ENCODE measurements at places on chromosomes 2 and 18.
A peak's percentile ranks its signal among the peaks of the same experiment; 100 is the strongest.

- DNase-seq, result no peak
Measured at GRCh38 chr2:166897666-166898065, 9.4 kb downstream of the XIRP2 start.

- no peak for DNase-seq
Measured at GRCh38 chr18:28114472-28114871, 62.5 kb downstream of the CDH2 start.

- no peak for DNase-seq
Measured at GRCh38 chr2:175937216-175937615, 64.9 kb downstream of the LNPK start.

DNA sequence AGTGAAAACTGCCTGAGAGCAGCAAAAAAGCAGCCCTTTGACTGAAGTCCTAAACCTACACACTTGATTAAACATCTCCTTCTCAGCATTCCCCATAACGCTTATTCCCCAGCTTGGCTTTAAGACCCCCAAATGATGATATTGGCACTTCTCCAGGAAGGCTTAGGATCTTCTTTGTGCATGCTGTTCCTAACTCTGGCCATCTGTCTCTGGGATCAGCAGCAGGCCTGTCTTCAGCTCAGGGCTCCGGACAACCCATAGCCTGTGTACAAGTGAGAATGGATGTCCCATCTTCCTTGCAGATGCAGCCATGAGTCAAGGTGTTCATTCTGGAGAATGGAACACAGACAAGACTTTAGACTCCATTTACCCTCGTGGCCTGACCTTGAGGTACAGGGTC is 81.6 kb upstream of the TMEM17 start:
- no peak for DNase-seq

DNA sequence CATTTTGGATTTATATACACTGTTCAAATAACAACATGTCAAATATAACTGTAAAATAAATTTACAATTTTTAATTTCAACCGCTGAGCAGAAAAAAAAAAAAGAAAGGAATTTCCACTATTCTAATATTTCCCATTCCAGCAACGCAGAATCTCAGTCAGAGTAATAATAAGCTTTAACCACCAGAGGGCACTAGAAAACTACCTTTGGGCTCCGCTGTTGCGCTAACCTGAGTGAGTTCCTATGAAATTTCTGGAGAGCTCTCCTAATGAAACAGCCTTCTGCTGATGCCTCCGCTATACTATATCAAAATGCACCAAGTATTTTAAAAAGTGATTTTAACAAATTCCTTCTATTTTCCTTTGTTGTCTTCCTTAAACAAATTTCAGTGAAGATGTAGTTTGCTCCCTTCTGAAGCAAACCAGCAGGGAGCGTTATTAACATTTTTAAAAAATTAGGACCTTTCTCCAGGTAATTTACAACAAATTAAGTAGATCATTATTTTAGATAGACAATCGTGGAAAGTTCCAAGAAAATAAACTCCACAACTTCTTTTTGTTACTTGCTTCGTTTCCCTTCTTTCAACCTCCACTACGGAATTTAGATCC is 23.0 kb downstream of the ERMN start:
- DNase-seq, result no peak

DNA sequence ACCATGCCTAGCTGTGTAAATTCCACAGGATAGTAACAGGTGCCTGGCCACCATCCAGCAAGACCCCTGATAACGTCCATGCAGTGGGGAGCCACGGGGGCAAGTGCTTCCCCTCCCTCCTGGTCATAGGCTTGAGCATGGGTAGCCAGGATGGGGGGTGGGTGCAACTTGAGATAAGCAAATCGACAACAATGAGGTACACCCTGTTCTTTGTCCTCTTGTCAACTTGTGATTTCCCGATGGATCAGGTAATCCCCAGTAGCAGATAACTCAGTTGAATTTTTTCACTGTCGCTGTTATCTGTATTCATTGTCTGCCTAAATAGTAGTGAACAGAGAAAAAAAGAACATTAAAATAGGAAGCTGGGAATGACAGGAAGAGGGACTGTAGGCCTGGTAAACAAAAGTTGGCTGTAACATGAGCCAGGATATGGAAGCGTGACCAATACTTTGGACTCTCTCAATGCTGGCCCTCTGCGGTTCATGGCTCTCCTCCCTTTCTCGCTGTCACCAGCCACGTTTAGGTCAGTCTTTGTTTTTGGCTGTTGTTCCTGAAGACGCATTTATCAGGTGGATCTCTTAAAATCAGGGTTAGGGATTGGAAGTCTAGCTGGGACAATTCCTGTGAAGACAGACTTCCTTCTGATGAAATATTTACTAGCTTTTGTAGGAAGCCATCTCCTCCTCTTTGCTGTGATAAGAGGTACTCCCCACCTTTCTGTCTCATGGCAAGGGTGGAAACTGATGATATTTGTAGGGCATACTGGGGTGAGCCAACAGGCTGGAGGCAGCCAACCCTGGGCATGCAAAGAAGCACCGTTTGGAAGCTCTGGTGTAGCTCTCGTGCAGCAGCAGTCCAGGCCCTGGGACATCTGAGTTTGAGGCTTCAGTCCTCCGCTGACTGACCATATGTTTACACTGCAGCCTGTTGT is 42.4 kb downstream of the TCF7L1 start:
- no peak for DNase-seq

DNA sequence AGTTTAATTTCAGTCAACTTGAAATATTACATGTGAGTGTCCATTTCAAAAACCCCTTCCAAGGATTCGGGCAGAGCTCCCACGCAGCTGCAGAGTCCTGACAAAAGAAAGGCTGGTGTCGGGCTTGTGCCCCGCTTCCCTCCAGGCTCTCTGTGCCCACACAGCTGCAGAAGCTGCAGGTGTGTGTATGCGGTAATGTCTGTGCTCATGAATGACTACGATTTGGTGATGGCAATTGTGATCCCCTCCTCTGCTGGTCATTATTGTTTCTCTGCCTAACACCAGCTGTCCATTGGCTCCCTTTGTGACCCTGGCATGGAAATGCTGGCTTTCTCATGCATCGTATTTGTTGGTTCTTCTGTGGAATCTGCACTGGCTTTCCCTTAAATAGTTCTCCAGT is 224.8 kb downstream of the NUP35 start:
- no peak for DNase-seq

- DNase-seq, result no peak
Measured at GRCh38 chr18:28831476-28831875, 654.5 kb upstream of the CDH2 start.

DNA sequence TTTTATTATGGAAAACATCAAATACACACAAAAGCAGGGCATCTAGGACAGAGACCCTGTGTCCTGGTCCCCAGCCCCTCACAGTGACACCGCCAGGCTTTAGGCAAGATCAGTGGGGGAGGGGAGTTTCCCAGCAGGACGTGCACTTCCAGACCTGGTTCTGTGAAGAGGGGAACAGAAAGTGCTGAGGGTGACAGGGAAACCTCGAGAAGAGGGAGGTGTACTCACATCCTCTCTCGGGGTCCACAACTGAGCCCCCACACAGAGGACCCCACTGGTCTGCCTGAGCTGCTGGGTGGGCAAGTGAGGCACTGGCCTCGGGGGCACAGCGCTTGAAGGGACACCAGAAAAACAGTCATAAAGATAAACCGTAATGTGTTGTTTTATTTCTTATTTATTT is 4.4 kb upstream of the GPR35 start:
- DNase-seq, result peak; percentile 38
